ENCODE measurements at places on chromosomes 4 and X.

DNA sequence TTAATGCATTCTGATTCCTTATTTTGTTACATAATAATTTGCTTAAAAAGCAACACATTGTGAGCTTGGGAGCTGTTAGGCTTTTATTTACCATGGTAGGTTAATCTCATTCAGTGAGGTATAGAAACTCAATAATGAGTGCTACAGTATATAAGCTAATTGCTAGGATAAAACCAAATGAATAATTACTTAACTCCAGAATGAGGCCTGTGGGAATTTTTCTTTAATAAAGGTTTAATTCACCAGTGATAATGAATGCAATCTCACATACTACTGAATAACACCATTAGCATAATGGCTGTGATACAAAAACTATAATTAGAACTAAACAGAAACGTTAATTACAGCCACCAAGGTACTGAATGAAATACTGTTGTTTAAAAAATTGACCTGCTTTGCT, 326.3 kb downstream of the IQCM start:
- no peak for DNase-seq

- no peak for DNase-seq
Measured at GRCh38 chr4:100357542-100357941, 160.3 kb downstream of the EMCN start.

- DNase-seq: no peak
Measured at GRCh38 chr4:110878956-110879355, 256.1 kb upstream of the PITX2 start.

DNA sequence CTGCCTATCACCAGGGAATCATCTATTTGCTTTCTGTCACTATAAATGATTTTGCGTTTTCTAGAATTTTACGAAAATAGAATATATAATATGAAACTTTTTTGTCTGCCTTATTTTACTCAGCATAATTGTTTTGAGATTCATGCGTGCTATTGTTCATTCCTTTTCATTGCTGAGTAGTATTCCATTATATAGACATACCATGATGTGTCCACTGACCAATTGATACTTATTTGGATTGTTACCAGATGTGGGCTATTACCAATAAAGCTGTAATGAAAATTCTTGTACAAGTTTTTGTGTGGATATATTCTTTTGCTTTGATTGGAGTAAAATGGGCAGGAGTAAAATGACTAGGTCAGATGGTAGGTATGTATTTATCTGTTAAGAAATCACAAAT, 390.7 kb upstream of the EMCN start:
- DNase-seq: no peak

GRCh38 chr4:187478292-187479140, 517.1 kb upstream of the ZFP42 start:
- no peak for DNase-seq

DNA sequence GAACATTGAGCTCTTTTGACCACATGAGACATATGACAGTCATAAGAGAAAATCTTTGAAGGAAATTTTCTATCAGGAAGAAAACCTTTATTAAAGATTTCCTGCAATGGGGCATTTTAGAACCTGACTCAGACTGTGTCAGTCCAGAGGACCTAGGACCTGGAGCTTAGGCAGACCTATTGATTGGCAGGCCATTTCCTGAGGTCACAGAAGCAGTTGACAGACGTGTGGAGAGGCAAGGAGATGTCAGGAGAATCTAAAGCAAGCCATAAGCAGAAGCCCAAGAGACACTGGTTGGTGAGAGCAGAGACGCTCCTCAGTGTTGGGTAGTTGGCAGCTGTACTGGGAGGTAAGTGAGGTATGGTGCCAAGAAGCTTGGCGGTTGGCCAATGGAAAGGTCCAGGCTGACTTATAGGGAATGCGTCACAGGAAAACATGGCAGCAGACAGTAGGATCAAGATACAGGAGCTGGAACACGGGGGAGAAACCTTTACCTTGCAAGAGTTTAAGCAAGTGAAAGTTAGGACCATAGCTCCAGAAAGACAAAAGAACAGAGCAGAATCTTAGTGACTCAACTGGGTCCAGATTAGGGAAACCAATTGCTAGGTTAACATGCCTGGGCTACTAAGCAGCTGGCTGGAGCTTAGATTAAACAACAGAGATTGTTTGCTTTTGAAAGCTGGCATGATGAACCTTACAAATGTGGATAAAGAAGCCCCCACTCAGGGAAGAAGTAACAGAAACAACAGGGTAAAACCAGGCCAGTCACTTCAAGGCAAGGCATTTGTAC, 18.6 kb downstream of the PALLD start:
- no peak for DNase-seq

GRCh38 chr4:42296196-42296595, 101.1 kb upstream of the SHISA3 start:
- DNase-seq: no peak
